ENCODE measurements at places on chromosomes 1 and 21. TPM values are rescaled to one million over a fixed set of nuclear protein-coding genes. Genes with fewer than 3 reads are reported as not detected.

Gene OR2L5
- total RNA-seq = not detected

Gene OR14K1
- not detected for total RNA-seq

Gene LRRC8B
- 2.0 TPM for total RNA-seq

Gene LHX8
- not detected for total RNA-seq

Gene TAF13
- total RNA-seq = 50.3 TPM

Gene TRPM2
- total RNA-seq = not detected

Gene CNR2
- not detected for total RNA-seq

Gene SYTL1
- total RNA-seq = 2.8 TPM

Gene PKP1
- not detected for total RNA-seq

Gene RSPO1
- total RNA-seq = 0.18 TPM

Gene ABCA4
- total RNA-seq = under 0.01 TPM

Gene RNF115
- 9.5 TPM for total RNA-seq

Gene CRNN
- total RNA-seq = not detected

Gene SLAMF8
- 0.18 TPM for total RNA-seq

Gene GIPC2
- total RNA-seq = 1.4 TPM

Gene NPHS2
- not detected for total RNA-seq

Gene S100A1
- total RNA-seq = not detected

Gene PPT1
- total RNA-seq = 74.7 TPM

Gene CTSE
- total RNA-seq = 0.18 TPM

Gene ADPRS
- total RNA-seq = 53.9 TPM

Gene A3GALT2
- not detected for total RNA-seq

Gene TMEM269
- total RNA-seq = under 0.01 TPM

Gene GJA5
- total RNA-seq = not detected

Gene DCST1
- not detected for total RNA-seq

Gene NR5A2
- total RNA-seq = not detected

Gene SPATC1L
- 47.3 TPM for total RNA-seq

Gene WNT3A
- not detected for total RNA-seq

Gene EVA1C
- total RNA-seq = 17.4 TPM

Gene MTARC1
- total RNA-seq = 1.8 TPM

Gene VWA1
- 12.2 TPM for total RNA-seq

Gene DEGS1
- 121 TPM for total RNA-seq

Gene KIF17
- total RNA-seq = 1.9 TPM

Gene TEDDM1
- total RNA-seq = not detected

Gene HMGCS2
- total RNA-seq = not detected

Gene ZDHHC18
- total RNA-seq = 27.7 TPM

Gene HMCN1
- 0.29 TPM for total RNA-seq

Gene FCRLA
- 4.6 TPM for total RNA-seq

Gene RHD
- total RNA-seq = not detected

Gene UBASH3A
- not detected for total RNA-seq

Gene SV2A
- 23.4 TPM for total RNA-seq

Gene CFHR2
- total RNA-seq = not detected

Gene GPR25
- total RNA-seq = not detected

Gene COL11A1
- 3.2 TPM for total RNA-seq

Gene TNN
- total RNA-seq = not detected

Gene MYBPH
- total RNA-seq = 0.18 TPM

Gene ADAM30
- total RNA-seq = not detected

Gene CHIT1
- total RNA-seq = not detected

Gene GUCA2B
- not detected for total RNA-seq

Gene SERTAD4
- under 0.01 TPM for total RNA-seq

Gene RPTN
- not detected for total RNA-seq

Gene SPATA46
- not detected for total RNA-seq

Gene SGIP1
- total RNA-seq = 10.4 TPM

Data from myometrial cell (primary cell).